ENCODE measurements at places on chromosomes 11 and 22. TPM values are rescaled to one million over a fixed set of nuclear protein-coding genes. Genes with fewer than 3 reads are reported as not detected.

DNA sequence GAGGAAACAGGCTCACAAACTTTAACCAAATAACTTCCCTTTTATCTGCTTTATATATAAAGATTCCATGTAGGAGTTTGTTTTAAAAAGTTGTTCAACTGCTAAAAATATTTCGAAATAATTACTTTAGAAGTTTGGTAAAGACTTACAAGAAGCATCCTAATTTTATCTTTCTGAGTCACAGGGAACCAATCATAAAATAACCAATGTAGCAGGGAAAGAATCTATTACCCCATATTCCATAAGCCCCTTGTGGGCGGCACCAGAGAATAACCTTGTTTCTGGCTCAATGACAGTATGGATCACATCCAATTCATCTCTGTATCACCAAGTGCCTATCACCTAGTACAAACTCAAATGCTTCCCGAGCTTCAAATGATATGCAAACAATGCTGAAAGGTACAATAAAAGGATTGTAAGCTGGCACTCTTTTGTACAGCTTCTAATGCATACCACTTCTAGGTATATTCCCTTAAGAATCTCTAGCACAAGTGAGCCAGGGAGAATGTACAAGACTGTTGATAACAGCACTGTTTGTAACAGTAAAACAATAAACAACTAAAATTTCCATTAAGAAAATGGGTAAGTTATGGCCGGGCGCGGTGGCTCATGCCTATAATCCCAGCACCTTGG lies 158.4 kb downstream of the ATG16L2 start:
- no peak for DNase-seq

GRCh38 chr11:72998676-72999075 lies 143.4 kb downstream of the FCHSD2 start:
- no peak for DNase-seq

DNA sequence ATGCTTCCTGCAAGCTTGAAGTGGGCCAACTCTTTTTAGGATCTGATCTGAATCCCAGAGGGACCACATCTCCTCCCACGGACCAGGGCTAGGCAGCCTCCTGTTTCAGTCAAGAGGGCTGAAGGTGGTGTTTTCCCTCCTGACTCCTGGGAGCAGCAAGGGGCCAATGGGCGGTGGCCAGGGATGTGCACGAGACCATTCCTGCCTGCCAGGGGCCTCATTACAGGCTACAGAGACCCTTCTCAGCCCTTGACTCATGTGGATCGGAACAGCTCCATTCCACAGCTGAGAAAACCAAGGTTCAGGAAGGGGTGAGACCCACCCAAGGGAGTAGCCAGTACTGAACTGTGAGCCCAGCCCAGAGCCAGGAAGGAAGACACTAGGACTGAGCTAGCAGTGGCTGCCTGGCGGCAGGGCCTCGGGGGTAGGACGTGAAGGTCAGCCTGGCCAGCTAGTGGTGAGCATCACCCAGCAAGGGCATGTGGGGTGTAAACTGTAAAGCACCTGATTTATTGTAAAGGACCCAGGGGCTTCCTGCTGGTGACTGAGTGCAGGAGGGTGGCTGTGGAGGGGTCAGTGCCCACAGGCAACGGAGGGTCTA lies 3.4 kb upstream of the P2RY6 start:
- no peak for DNase-seq

Gene GDPD5
- total RNA-seq: 14.9 TPM
